CD4-positive, alpha-beta T cell treated with Interleukin-15 for 4 hours (primary cell): ENCODE measurements at places on chromosomes 7 and 10.

DNA sequence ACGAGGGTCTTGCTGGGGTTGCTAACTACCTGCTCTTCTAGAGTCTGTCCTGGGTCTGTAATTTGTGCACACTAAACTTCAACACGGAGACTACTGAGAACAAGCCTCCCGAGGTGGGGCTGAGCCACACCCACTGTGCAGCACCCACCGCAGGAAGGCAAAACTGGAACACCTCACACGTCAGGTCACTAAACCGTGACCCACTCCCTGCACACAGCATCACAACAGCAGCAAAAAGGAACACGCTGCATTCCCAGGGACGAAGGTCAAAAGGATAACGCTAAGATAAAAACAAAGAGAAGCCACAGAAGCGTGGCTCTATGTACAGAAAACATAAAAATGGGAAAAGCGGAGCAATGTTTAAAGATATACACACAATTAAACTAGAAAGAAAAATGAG lies 170.1 kb downstream of the MAD1L1 start:
- DNase-seq: no peak

- no peak for DNase-seq
Observed at GRCh38 chr7:3964980-3965606, 664.0 kb downstream of the SDK1 start.

GRCh38 chr10:96576277-96576980 lies 10.4 kb downstream of the TM9SF3 start:
- no peak for DNase-seq

- DNase-seq: no peak
Observed at GRCh38 chr7:1673581-1674118, 3.6 kb downstream of the ELFN1 start.

GRCh38 chr7:96359876-96360275 lies 38.0 kb upstream of the SLC25A13 start:
- DNase-seq: no peak
